ENCODE measurements at places on chromosomes 5 and 9. TPM values are rescaled to one million over a fixed set of nuclear protein-coding genes. Genes with fewer than 3 reads are reported as not detected.

GRCh38 chr5:68962757-68963484 is 130.9 kb upstream of the SLC30A5 start:
- H3K27ac ChIP-seq = peak overlapping the region; percentile 69
- H3K36me3 ChIP-seq = no peaks in the 10 kb centered on the region
- peaks cover 12% of the 10 kb centered on the region for H3K4me1 ChIP-seq
- no peaks in the 10 kb centered on the region for H3K27me3 ChIP-seq

GRCh38 chr5:141663506-141663905 is 12.3 kb upstream of the FCHSD1 start:
- H3K27ac ChIP-seq = no peak overlapping the region
- H3K4me3 ChIP-seq = no peak overlapping the region
- DNase-seq = no peak
- no peaks in the 10 kb centered on the region for H3K27me3 ChIP-seq
- H3K36me3 ChIP-seq = no peaks in the 10 kb centered on the region

DNA sequence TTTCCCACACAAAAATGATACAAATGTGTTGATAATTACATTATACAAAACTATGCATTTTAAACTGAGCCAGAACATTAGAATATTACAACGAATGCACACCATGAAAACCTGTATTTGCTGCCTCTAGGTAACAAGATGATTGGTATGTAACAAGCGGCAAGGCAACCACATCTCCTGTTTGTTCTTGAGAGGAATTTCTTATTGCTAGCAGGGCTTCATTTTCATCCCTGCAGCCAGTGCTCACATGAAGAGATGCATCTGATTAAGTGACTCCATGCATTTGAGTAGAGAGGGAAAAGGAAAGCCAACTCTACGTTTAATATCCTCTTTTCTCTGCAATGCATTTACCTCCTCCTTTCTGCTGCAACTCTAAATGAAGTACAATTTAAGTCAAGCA is 36.6 kb downstream of the FRMD3 start:
- no peaks in the 10 kb centered on the region for H3K4me1 ChIP-seq
- no peak overlapping the region for H3K4me3 ChIP-seq
- no peaks in the 10 kb centered on the region for H3K36me3 ChIP-seq

GRCh38 chr5:114101153-114101552 is 260.7 kb upstream of the KCNN2 start:
- no peaks in the 10 kb centered on the region for H3K36me3 ChIP-seq
- DNase-seq = no peak
- no peak overlapping the region for H3K4me3 ChIP-seq

Gene ETF1
- 60.6 TPM for total RNA-seq

- no peaks in the 10 kb centered on the region for H3K36me3 ChIP-seq
- no peak overlapping the region for H3K4me3 ChIP-seq
- no peak for DNase-seq
- no peaks in the 10 kb centered on the region for H3K4me1 ChIP-seq
- H3K27me3 ChIP-seq = no peaks in the 10 kb centered on the region
These were observed 80.9 kb downstream of the PRR16 start for GRCh38 chr5:120545007-120545406.

GRCh38 chr5:168005093-168005492 is 286.4 kb upstream of the WWC1 start:
- no peaks in the 10 kb centered on the region for H3K4me1 ChIP-seq
- H3K27ac ChIP-seq = no peak overlapping the region
- H3K36me3 ChIP-seq = no peaks in the 10 kb centered on the region

Data from vagina (tissue), 2 donors.